Activated T-cell treated with anti-CD3 and anti-CD28 coated beads, Interleukin-2, amount 50 U/mL, for 48 hours (primary cell): ENCODE measurements at places on chromosomes 2 and 18.
A peak's percentile ranks its signal among the peaks of the same experiment; 100 is the strongest.

DNA sequence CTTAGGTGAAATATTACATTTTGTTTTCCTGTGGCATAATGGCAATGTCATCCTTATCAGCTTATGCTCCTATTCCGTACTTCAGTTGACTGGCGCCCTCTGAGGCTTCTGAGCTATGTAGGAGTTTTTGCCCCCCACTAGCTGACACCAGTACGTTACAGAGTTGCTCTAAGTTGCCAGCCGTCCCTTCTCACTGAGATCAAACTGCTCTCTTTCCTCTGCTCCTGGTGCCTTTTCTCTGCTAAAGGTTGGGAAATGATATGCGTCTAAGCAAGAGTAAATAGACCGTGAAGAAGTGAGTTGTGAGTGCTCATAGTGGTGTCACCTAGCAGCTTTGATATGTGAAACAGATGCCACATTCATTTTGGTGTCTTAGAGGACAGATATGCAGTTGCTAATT is 99.2 kb downstream of the RAPGEF4 start:
- no peak for DNase-seq

- no peak for DNase-seq
Measured at GRCh38 chr18:46283895-46284295, 179.7 kb downstream of the HAUS1 start.

- DNase-seq: no peak
Measured at GRCh38 chr2:58072102-58072501, 25.5 kb downstream of the VRK2 start.

DNA sequence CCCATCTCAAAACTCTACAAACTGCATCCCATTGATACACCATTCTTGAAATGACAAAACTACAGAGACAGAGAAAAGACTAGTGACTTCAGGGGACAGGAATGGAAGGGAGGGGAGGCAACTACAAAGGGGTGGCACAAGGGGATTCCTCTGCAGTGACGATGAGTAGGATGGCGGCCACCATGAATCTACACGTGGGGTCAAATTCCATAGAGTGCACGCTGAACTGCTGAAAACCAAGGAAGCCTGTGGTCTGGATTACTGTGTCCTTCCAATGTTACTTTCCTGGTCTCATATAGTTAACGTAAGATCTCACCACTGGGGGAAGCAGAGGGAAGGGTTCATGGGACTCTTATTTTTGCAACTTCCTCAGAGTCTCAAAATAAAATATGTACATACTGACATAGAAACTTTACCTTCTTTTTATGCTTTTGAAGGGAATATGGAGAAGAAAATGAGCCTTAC is 23.6 kb downstream of the COX7A2L start:
- DNase-seq: no peak

- no peak for DNase-seq
Measured at GRCh38 chr2:166494140-166494624, at the start of gene SCN7A. TSS of gene SCN7A (minus strand) at chr2:166494249. CDS start at chr2:166477696, 16,553 bp downstream.

- DNase-seq: no peak
Measured at GRCh38 chr2:240257940-240258580, 117.6 kb upstream of the OTOS start.

GRCh38 chr2:165573534-165574461 is 104.3 kb downstream of the CSRNP3 start:
- DNase-seq: no peak

DNA sequence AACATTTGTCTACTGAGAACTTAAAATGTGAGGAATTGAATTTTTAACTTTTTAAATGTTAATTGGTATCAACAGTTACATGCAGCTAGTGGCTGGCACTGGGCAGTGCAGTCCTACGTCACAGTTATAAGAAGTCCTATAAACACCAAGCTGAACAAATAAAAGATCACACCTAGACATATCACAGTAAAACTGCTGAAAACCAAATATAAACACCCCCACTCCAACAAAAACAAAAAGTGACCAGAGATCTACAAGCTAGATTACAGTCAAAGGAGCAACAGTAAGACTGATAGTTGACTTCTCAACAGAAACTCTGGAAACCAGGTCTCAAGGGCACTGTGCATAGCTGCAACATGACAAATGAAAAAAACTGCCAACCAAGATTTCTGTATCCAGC is 19.4 kb downstream of the TLK1 start:
- DNase-seq: no peak

DNA sequence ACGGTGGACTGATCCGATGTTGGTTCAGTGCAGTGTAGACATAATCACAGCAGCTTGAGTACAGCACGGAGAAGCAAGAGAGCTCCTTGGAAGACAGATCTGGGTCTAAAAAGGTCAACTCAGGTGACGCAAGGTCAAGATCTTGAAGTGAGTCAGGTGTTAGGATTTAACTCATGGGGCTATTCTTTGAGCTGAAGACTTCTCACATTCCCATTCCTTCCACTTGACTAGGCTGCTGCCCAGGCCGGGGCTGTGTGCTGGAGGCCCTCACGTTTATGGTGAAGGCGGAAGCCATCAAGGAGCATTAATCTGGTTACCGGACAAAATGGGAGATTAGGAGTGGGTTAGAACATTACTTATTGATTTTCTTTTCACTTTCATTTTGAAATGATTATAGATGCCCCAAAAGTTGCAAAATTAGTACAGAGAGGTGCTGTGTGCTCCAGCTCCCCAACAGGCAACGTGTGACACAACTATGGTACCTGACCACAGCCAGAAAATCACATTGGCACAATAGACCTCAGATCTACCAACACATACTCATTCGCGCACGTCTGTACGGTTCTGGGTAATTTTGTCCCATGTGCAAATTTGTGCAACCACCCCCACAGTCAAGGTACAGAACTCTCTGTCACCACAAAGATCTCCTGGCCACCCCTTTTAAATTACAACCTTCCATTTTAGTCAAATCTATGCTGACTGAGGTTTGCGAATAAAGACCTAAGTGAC is 77.6 kb upstream of the SEC11C start:
- DNase-seq: no peak

GRCh38 chr2:98909317-98910211 is 26.5 kb downstream of the CRACDL start:
- DNase-seq: peak; percentile 14

GRCh38 chr2:240933048-240933965 is 27.2 kb downstream of the CROCC2 start:
- peak; percentile 12 for DNase-seq

- DNase-seq: no peak
Measured at GRCh38 chr18:74229891-74230290, 61.9 kb downstream of the CYB5A start.

- DNase-seq: no peak
Measured at GRCh38 chr18:50709193-50709592, 110.6 kb downstream of the MRO start.

GRCh38 chr18:45102863-45103262 is 422.2 kb downstream of the SETBP1 start:
- DNase-seq: no peak

- no peak for DNase-seq
Measured at GRCh38 chr2:82527124-82527523, 1932.0 kb downstream of the SUCLG1 start.

GRCh38 chr2:146651361-146651760 is 1193.5 kb upstream of the ACVR2A start:
- DNase-seq: no peak

DNA sequence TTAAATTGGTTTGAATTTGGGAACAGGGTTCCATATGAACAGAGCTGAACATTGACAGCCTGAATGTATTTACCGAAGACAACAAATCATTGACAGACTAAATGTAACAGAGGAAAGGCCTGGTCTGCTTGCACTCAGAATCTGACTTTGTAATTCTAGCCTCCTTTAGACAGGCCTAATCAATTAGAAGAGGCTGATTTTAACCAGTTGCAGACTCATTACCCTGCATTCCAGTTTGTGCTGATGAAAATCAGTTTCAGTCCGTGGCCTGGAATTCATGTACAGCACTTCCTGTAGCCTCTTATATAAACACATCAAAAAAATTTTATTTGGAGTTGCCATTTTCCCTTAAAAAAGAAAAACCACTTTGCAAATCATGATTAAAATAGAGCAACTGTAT is 93.1 kb upstream of the ZFP36L2 start:
- DNase-seq: no peak

GRCh38 chr2:48219555-48220436 is 310.2 kb upstream of the STON1 start:
- no peak for DNase-seq

DNA sequence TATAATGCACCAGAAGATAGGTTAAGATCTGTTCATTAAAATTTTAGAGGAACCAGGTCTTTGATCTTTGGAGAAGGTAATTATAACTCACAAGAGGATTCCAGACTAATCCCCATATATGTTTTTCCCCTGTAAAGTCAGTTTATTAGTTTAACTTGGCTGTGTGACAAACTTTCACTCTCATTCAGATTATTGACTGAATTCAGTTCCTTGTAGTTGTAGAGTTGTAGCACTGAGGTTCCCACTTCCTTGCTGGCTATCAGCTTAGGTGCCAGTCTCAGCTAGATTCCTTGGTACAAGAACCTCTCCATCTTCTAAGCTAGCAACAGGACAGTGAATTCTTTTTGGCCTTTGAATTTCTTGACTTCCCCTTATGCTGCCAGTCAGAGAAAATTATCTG is 19.1 kb downstream of the REG1A start:
- DNase-seq: no peak

- peak; percentile 50 for DNase-seq
Measured at GRCh38 chr2:160294339-160294803, 94.3 kb upstream of the ITGB6 start.

GRCh38 chr2:179787601-179788000 is 73.8 kb downstream of the ZNF385B start:
- no peak for DNase-seq

- no peak for DNase-seq
Measured at GRCh38 chr2:160426604-160427003, 67.0 kb downstream of the RBMS1 start.

- DNase-seq: no peak
Measured at GRCh38 chr2:67867735-67868134, 195.1 kb downstream of the C1D start.

DNA sequence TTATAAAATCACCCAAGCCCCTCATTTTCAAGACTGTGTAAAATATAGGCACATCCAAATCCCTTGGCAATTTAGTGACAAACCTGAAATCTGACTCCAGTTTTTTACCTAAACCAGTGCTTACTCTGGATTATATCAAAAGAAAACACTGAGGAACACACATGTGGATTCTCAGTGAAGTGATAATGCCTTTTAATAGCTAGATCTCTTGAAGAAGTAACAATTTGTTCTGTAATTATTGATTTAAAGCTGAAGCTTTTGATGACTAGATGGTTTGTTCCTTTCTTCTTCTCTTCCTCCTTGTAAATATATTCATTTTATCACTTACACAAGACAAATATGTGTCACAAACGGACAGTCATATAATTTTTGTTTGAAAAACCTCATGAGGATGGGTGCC is 894.6 kb downstream of the DCC start:
- DNase-seq: no peak

DNA sequence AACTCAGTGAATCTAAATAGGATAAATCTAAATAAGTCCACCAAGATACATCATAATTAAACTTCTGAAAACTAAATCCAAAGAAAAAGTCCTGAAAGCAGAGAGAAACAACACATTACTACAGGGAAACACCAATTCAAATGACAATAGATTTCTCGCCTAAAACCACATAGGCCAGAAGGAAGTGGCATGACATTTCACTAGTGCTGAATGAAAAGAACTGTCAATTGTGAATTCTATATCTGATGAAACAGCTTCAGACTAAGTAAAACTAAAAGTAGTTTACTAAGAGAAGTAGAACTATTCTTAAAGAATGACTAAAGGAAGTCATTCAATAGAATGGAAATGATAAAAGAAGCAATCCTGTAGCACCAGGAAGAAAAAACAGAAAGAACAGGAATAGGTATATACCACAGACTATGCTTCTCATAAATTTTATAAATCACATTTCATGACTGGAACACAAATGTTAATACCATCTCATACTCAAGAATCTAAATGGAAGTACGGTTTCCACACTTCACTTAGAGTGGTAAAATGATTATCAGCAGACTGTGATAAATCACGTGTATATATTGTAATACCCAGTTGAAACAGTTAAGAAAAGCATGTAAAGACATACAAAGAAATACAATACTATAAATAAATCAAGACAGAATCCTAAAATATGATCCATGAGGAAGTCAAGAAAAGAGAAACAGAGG is 46.4 kb downstream of the ASXL2 start:
- no peak for DNase-seq

DNA sequence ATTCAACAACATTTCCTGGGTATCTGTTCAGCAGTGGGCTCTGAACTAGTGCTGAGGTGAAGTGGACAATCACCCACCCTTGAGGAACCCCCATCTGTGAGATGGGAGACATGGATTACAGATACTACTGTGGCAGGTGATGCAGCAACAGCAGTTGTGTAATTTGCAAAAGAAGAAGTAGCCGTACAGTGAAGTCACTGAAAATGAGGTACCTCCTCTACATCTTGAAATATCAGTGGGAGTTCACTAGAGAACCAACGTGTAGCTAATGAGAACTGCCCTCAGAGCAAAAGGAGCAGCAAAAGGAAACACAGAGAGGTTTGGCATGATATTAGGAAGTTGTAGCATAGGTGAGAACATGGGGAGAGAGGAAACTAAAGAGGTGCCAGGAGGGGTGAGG is 41.3 kb downstream of the VSNL1 start:
- no peak for DNase-seq

DNA sequence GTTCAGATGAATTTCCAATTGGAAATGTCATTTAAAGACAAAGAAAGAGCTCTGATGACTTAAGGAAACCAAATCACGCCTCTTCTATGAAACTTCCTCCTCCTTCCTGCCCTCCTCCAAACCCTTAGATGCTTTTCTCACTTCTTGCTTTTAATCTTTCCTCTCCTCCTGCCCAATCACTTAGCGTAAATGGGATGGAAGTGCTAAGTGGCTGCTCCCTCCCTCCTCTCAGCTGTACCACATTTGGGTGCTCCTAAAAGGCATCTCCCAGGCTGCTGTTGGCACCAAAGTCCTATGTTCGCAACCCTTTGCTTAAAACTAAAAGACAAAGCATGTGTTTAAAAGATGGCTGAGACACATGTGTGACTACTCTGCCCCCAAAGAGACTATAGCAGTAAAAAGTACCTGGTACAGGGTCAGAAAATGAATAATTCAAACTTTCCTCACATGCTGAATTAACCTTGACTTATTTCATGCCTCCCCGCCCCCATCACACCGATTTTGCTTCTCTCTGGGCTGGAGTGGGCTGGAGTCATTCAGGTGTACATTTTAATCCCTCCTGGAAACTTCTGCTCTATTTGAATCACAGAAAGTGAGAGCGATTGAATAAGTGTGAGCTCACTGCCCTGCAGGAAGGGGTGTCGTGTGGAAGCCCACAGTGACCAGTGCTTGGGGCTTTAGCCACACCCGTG is 59.2 kb upstream of the KLF7 start:
- DNase-seq: peak; percentile 79
